ENCODE measurements at places on chromosomes 16 and 17. TPM values are rescaled to one million over a fixed set of nuclear protein-coding genes. Genes with fewer than 3 reads are reported as not detected.

GRCh38 chr17:79001190-79002020 lies 8.2 kb downstream of the CANT1 start:
- DNase-seq, result peak; percentile 14

GRCh38 chr16:17369421-17370222 lies 101.1 kb downstream of the XYLT1 start:
- DNase-seq, result peak; percentile 71

DNA sequence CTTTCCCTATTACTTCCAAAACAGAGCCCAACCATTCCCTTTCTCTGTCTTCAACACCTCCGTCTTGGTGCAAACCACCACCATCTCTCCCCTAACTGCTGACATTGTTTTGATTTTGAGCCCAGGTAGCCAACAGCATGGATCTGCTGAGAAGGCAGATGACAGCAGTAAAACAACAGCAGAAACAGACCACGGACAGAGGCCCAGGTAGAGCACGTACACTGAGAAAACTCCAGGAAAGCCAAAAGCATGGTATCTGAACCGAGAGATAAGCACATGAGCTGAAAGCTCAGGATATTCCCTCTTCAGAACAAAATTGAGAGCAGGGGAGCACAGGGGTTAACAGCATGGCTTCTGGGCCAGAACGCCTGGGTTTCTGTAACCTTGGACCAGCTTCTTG lies 18.9 kb upstream of the MAP3K14 start:
- DNase-seq, result no peak

TOM1L2 gene
- 21.2 TPM for total RNA-seq

GRCh38 chr16:72226136-72226535 lies 54.2 kb upstream of the PMFBP1 start:
- no peak for DNase-seq

DNA sequence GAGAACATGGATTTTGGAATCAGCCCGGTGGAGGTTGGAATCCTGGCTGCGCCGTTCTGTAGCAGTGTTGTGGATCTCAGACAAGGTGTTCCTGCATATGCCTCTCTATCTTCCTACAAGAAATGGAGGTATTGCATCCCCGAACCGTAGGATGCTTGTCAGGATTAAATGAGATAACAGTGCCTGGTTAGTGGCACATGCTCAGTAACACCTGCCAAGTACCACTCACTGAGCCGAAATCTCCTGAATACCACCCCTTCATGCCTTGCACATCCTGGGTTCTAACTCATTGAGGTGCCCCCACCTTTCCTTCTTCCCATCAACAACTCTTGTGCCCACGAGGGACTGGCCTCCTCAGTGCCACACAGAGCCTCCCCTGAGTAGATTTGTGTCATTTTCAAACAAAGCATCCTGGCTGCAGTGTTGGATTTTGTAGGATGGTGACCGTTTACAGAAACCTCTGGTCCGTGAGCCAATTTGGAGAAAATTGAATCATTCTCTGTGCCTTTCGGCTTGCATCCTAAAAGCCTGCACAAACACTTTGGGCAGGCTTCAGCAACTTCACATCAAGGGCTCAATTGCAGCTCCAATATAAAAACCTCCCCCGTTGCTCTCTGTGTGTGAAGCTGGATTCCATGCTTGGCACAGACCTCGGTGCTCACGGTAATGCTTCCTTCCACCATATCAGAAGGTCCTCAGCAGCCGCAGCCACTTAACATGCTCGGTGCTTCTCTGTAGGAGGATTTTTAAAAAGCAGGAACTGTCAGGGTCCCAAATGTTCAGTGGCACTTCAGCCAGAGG lies 84.2 kb downstream of the WWOX start:
- DNase-seq, result no peak

CTRB1 gene
- not detected for total RNA-seq

All from right lobe of liver (tissue), 6 donors.